Activated T-helper 9 cell treated with anti-CD3 and anti-CD28 coated beads, Interleukin-2, amount 50 U/mL, for 16 hours (primary cell): ENCODE measurements at places on chromosomes 5 and 9.
A peak's percentile ranks its signal among the peaks of the same experiment; 100 is the strongest.

DNA sequence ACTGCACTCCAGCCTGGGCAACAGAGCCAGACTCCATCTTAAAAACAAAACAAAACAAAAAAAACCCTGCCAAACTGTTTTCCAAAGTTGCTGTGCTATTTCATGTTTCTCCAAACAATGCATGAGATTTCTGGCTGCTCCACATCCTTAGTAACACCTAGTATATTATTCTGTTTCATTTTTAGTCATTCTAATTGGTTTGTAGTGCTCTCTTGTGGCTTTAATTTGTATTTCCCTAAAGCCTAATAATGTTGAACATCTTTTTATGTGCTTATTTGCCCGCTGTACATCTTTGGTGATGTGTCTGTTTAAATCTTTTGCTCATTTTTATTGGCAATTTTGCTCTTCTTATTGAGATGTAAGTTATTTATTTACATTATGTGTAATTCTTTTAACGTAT lies 18.4 kb upstream of the TTC1 start:
- DNase-seq: no peak

DNA sequence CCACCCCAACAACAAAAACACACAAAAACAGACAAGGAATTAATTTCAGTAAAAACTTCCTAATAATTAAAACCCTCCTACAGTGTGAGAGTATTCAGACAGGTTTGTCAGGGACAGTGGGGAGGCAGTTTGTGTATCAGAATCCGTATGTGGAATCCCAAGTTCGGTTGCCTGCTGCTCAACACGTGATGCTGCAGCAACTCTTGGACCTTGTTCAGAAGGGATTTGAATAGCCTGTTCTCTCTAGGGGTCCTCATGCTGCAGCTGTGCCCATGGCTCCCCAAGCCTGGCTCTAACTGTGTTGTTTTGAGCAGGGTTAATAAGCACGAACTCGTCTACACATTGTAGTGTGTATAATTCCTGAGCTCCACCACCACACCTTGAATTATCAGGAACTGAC lies 28.7 kb downstream of the TLE4 start:
- no peak for DNase-seq

GRCh38 chr9:86500667-86501435 lies 146.6 kb upstream of the TUT7 start:
- no peak for DNase-seq

DNA sequence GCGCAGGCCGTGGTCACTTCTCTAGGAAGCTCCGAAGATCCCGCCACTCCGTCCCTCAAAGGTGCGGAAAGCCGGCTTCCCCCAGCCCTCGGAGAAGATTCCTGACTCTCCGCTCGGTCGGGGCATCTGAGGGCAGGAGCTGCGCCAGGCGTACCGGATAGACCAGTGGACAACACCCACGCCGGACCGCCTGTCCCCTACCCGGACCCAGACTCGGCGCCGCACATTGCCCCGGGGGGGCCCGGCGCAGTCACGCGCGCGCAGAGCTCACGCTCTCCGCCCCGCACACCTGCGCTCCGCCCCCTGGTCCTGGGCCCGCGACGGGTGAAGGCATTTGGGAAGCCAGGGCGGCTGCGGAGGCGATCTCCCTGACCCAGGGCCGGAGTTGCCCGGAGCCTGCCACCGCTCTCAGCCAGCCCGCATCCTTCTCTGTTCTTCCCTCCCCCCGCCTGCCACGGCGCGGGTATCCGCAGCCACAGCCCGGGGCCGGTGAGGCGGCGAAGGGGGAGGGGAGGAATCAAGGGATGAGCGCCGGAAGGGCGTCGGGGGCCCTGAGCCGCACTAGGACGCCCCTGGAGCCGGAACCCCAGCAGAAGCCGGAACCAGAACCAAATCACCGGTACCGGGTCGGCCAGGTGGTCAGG lies 448 bp downstream of the RELL2 start:
- DNase-seq: peak; percentile 54

DNA sequence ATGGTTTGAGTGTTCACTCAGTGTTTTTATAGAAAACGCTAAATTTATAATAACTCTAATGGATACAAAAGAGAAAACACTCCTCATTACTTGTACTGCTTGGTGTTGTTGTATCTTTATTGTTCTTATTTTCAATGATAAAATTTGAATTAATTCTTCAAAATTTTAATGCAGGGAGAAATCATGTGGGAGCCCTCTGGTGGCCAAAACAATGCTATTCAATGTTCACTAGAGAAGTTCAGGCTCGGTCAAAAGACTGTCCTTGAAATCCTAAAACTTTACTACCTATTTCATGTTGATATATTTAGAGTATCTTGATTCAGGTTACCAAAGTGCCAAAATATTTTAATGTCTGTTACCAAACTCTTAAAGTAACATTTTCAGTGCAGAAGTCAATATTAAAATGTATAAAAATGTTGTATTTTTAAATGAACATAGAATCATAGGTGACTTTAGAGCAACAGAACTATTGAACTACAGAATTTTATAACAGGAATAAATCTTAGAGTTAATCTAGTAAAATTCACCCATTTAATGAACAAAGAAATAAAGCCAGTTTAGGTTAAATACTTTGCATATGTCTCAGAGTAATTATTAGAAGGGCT lies 1259.8 kb downstream of the PTPRD start:
- no peak for DNase-seq

DNA sequence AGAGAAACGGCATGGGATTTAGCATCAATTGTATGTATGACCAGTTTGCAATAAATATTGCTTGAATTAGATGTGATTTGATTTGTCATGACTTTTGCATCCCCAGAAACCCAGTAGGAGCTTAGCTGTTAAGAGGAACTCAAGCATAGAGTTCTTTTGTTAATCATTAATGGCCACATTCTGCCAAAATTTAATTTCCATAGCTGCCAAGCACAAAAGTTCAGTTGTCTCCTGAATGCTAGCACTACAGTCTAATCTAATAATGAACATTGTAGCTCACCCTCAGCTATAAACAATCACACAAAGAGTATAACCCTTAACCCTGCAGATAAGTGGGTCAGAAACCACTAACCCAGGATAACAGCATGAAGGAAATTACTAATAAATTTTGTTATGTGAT lies 169.8 kb upstream of the GRAMD2B start:
- DNase-seq: no peak

DNA sequence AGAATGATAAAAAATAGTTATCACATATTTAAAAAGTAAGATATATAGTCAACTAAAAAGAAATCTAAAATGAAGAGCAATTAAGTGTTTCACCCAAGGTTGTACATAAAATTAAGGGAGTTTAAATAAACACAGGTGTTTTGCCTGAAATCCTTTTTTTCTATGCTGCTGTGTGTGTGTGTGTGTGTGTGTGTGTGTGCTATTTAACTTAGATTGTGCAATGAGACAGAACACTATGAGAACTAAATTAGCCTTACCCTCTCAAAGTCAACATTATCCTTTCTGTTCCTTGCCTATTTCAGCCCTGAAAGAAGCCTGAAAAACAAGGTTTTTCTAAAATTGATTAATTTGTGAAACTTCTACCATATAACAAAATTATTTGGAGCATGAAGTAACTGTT lies 516.2 kb downstream of the ELAVL2 start:
- DNase-seq: no peak

- DNase-seq: no peak
Measured at GRCh38 chr5:72245951-72246532, 74.0 kb downstream of the MRPS27 start.

- DNase-seq: no peak
Measured at GRCh38 chr5:68007451-68007850, 208.1 kb upstream of the PIK3R1 start.

- no peak for DNase-seq
Measured at GRCh38 chr5:141611289-141611688, 7.5 kb downstream of the DIAPH1 start.

GRCh38 chr5:43616535-43616934 lies 13.6 kb downstream of the NNT start:
- no peak for DNase-seq

DNA sequence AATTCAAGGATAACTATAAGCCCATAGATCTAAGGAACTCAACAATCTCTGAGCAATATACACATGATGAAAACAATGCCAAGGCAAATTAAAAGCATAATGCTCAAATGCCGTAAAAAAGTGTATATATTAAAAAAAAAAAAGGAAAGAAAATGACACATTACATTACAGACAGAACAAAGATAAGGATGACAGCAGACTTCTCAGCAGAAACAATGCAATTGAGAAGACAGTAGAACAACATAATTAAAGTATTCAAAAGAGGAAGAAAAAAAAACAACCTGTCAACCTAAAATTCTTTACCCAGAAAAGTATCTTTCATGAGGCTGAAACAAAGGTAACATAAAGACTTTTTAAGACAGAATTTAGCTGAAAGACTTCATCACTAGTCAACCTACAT lies 591.7 kb downstream of the ZNF608 start:
- no peak for DNase-seq

DNA sequence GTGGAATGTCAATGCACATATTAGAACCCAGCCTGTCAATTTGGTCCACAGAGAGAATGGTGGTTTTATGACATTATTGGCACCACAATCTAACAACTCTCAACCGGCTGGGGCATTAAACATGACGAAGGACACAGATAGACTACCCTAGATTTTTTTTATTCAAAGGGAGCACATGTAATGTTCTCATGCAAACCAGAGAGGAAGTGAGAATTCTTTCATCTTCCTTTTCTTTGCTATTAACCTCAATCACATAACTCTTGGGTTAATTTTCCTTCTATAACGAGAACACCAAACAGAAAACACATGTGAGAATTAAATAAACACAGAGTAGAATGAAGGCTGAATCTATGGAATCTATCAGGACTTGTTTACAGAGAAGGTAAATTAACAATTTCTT lies 94.9 kb upstream of the TNC start:
- no peak for DNase-seq

- no peak for DNase-seq
Measured at GRCh38 chr9:35397923-35398322, 92.0 kb upstream of the RUSC2 start.

DNA sequence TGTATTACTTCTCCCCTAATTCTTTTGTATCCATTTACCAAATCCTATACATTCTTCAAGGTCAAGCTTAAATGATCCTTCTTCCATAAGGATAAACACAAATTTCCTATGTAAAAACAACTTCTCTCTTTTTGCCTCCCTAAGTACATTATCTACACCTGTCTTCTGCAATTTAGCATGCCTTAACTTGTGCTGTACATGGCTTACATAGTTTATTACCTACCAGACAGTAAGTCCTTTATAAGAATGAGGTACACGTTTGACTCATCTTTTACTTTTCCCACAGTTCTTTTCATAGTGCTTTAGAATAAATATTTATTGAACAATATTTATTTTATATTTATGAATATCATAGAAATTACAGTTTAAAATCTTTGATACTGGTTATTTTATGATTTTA lies 33.4 kb downstream of the GIN1 start:
- DNase-seq: no peak

DNA sequence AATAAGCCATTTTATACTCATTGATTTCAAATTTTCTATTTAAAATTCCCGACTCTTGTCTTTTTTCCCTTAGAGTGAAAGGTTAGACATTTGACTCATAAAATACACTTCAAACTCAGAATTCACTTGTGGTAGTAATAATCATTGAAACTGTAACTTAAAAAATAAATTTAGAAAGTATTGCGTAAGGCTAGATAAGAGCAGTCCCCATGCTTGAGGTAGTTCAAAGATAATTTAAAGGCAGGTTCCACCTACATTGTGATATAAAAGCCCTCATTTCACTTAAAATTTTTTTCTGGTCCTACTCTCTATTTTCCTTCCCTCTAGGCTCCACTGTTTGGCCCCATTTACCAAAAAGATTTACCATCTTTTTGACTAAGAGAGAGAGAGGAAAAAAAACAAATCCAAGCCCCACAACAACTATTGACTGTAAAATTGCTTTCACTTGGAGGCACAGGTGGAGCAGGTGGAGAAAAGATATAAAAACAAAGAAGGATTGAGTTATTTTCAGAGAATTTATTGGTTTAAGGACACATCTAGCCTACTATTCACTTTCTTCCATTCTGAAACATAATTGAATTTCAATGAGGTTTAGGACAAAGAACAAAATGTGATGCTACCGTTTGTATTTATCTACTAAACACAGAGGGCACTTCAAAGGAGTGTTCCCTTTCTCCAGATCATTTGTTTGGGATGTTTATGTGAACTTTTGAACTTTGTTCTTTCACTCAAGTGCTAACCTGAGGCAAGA lies 61.0 kb downstream of the FBXO4 start:
- no peak for DNase-seq

DNA sequence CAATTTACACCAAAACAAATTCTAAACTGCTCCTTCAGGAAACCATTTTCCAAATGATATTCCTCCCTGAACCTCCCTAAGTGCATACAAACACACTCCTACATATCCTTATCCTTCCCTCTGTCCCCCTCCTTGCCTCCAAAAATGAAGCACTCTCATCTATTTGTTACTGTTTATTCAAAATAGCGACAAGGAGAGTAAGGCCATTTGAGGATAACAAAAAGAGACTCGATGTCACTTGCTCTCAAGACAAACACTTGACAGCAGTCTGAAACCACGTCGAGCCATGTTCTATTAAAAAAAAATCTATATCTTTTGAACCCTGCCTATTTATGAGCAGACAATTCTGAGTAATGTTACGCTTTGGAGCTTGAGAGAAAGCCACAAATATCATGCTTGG lies 547.9 kb downstream of the DTWD2 start:
- no peak for DNase-seq

DNA sequence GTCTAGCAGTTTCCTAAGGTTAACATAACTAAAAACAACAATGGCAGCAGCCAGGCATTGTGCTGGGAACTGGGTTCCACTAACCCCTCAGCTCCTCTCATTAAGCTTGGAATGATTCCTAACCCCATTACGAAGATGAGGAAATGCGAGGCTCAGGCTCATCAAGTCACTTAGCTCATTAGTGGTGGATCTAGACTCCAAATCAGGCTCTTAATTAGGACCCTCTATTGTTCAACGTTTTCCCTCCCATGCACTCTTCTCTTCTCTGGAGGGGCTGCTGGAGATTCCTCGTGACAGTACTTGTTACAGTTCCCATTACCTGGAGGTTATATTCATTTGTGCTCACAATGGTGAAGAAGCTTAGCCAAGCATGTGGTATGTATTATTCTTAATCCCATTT lies 6.5 kb downstream of the TAS2R1 start:
- no peak for DNase-seq
